ENCODE measurements at places on chromosomes 2 and 18.

DNA sequence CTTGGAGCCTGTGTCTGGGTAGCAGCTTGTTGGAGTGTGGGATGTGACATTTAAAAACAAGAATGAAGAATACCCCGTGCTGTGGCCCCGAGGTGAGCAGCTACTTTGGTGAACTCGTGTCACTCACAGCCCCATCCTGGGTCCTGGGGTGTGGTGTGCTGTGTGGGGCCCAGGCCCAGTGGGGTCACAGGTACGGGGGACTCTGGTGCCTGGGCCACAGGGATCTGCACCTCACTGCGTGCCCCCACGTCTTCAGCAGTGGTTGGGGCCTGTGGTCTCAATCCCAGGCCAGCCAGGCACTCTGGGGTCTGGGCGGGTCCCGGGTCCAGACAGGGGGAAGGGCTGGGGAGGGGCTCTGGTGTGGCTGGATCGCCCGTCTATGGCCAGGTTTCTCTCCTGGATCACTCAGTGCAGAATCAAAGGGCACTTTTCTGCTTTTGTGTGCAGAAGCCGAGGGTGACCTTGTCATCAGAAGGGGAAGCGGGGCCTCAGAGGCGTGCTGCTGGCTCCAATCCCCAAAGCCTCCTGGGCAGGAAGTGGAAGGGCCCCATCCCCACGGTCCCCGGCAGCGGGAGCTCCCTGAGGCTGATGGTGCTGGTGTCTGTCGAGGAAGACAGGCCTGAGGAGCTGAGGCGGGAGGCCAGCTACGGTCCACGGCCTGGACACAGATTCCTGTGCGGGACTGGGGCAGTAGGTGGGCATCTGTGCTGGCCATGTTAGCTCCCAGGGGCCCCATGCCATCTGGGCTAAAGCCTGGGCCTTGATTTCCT, 1.4 kb downstream of the GPR35 start:
- DNase-seq = no peak

- no peak for DNase-seq
These were observed 54.4 kb downstream of the SLC4A3 start for GRCh38 chr2:219681694-219682300.

DNA sequence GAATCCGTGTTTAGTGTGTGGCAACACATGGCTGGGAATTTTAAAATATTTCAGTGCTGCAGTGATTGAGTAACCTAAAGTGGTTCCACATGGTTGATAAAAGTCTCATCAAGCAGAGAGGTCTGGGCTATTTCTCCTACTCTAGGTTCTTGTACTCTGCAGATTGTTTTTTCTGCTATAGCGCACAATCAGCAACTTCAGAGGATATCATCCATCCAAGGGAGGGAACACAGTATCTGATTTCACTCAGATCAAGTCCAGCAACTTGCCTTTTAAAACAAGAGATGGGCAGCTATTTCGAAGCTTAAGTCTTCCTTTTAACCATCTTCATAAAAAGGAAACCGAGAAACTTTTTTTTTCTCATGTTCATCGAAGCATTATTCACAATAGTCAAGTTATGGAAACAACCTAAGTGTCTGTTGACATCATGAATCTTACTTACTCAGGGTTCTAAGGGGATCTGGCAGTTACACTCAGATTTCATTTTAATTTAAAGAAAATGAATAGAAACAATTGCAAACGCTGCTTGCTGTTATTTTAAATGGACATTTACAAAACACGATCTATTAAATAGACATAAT, 172.7 kb upstream of the TRIB2 start:
- no peak for DNase-seq

DNA sequence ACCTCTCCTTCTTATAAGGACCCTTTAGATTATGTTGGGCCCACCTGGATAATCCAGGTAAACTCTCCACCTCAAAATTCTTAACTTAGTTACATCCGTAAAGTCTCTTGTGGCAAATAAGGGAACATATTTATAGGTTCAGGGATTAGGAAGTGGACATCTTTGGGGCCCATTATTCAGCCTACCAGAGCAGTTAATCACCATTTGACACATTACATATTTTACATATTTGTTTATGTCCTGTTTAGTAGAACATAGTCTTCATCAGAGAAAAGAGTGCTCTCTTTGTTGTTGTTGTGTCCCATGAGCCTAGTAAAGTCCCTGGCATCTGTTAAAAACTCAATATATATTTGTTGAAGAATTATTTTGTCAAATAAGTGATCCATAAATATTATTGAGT, 134.0 kb upstream of the SPATS2L start:
- no peak for DNase-seq

DNA sequence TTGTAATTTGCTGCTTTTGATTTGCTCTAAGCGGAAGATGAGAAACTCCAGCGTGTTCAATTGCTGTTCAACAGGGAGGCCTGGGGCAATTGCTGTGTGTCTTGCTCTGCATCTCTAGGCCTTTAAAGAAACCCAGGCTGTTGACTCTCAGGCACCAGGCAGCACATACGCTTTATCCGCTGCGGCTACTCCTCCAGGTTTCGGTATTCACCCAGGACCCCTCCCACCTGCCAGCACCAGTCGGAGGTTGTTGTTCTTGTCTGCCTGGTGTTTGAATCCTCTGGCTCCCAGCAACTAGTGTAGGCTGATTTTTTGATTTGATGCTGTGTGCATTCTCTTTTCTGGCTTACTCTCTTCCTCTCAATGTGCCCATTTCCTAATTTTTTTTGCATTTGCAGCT, 383.1 kb downstream of the TSN start:
- DNase-seq = no peak

DNA sequence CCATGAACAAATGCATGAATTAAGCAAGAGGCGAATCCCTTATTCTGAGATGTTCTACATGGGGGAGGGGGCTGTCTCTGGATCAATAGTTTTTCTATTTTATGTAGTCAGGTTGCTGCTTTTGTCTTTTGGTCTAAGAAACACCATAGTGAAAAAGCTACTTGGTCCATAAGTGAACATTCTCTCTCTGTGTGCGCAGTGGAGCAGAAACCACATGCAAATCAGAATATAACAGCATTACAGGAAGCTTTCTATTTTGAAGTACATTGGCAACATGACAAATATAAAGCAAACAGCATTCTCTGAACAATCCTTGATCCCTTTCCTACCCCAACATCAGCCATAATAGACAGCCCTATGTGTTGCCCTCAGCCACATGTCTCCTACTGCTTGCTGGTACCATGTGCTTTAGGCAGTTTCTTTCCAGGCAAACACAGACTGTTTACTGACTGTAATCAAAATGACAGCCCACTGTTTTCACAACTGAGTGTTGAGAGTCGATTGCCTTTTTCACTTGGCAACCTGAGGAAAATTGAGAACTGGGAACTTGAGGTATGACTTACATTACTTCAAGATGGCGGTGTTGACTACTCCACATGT, 10.6 kb downstream of the SCN3A start:
- no peak for DNase-seq

GRCh38 chr2:42795841-42796301, 3.5 kb upstream of the HAAO start:
- DNase-seq = no peak

GRCh38 chr2:138919120-138919747, 139.0 kb upstream of the NXPH2 start:
- DNase-seq = no peak

DNA sequence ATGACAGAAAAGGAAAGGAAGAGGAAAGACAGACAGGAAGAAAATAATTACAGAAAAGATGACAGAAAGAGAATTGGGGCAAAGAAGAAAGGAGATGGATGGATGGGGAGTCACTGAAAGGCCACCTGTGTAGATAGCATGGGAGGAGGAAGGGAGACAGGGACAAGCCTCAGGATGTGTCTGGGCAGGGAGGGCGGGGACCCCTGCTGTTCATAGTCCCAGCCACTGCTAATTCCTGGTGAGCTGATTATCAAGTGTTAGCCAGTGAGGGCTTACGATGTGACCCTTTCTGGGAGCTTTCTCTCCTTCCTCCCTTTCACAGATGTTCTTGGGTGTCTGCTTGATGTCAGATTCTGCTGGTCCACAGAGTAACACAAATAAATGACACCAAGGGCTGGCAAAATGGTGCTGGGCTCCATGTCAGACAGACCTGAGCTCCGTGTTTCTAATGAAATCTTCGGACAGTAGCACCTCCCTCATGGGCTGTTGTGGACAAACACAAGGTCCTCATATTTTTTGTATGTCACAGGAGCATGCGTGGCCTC, 13.6 kb downstream of the FHOD3 start:
- DNase-seq = no peak

- no peak for DNase-seq
These were observed 33.9 kb upstream of the SEMA4C start for GRCh38 chr2:96903815-96904214.

- DNase-seq = no peak
These were observed 13.5 kb upstream of the PRLH start for GRCh38 chr2:237552908-237553307.

DNA sequence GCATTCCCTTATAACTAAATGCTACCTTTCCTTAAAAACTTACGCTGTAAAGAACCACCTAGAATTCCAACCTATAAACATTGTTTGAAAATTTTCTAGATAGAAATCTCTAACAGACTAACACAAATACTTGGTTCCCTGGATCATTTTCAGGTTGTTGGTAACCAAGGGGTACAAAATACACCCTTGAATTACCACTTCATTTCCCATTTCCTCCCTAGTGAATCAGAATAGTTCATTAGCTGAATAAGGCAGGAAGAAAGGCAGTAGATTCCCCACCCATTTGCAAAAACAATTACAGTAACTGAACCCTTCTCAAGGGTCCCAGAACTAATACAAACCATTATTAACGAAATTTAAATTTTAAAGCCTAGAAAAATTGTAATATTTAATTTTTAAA, 5.5 kb downstream of the MEX3C start:
- DNase-seq = no peak

- DNase-seq = no peak
These were observed 186.6 kb downstream of the NOL4 start for GRCh38 chr18:34038086-34038485.

GRCh38 chr2:55163274-55163721, 68.8 kb downstream of the CLHC1 start:
- DNase-seq = no peak
